ENCODE measurements at places on chromosomes 13 and 19. TPM values are rescaled to one million over a fixed set of nuclear protein-coding genes. Genes with fewer than 3 reads are reported as not detected.
A peak's percentile ranks its signal among the peaks of the same experiment; 100 is the strongest.

GRCh38 chr19:43779147-43779819 lies 1.5 kb downstream of the KCNN4 start:
- no peak for DNase-seq

- DNase-seq, result no peak
These were observed 84.4 kb upstream of the SPATA13 start for GRCh38 chr13:24076109-24076508.

GRCh38 chr13:110471833-110472162 lies 89.7 kb downstream of the RAB20 start:
- no peak for DNase-seq

Gene ZNF626
- 8.3 TPM for total RNA-seq

Gene ZNF665
- total RNA-seq, result 4.0 TPM

DNA sequence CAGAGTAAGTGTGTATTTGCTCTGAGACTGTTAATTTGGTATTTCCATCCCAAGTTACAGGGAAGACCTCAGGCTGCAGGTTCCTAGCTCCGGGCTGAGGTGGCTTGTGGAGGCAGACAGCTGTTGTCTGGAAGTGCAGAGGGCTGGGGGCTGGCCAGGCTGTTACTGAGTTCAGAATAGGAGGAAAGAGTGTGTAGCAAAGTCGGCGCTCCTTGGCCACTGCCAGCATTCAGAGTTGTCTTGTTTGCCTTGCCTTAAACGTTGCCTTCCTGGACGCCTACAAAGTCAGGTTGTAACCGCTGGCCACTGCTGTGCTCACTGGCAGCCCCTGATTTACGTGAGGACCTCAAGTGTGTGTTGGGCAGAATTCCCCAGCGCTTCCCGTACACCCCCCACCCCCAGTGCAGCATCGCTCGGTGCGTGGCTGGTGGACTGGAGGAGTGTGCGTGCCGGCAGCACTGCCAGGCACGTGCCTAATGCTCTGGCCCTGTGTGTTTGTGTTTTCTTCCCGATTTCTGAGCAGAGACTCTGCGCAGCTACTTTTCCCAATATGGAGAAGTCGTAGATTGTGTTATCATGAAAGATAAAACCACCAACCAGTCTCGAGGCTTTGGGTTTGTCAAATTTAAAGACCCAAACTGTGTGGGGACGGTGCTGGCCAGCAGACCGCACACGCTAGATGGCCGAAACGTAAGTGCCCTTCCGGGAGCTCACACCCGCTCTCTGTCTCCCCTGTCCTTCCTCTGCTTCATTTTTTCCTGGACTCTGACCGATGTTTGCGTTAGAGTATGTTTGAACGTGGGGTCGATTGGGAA lies 10.5 kb downstream of the DAZAP1 start:
- DNase-seq, result no peak

Gene ZNF382
- 13.8 TPM for total RNA-seq

Gene TEX101
- not detected for total RNA-seq

Gene ELAVL3
- not detected for total RNA-seq

DNA sequence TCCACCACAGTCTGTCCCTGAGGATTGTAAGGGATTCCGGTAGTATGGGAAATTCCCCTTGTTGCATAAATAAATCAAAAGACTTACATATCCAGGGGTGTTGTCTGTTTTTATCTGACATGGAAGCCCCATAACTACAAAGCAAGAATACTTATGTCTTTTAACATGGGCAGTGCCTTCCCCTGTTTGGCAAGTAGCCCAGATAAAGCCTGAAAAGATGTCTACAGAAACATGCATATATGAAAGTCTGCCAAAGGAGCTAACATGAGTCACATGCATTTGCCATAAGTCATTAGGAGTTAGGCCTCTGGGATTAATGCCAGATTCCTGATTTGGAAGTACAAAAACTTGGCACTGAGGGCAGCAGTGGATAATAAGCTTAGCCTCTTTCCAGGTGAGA lies 62.1 kb downstream of the ZNF737 start:
- DNase-seq, result no peak

GRCh38 chr19:46017095-46017429 lies 5.8 kb downstream of the PGLYRP1 start:
- DNase-seq, result no peak

Gene ZNF541
- total RNA-seq, result 0.35 TPM

DNA sequence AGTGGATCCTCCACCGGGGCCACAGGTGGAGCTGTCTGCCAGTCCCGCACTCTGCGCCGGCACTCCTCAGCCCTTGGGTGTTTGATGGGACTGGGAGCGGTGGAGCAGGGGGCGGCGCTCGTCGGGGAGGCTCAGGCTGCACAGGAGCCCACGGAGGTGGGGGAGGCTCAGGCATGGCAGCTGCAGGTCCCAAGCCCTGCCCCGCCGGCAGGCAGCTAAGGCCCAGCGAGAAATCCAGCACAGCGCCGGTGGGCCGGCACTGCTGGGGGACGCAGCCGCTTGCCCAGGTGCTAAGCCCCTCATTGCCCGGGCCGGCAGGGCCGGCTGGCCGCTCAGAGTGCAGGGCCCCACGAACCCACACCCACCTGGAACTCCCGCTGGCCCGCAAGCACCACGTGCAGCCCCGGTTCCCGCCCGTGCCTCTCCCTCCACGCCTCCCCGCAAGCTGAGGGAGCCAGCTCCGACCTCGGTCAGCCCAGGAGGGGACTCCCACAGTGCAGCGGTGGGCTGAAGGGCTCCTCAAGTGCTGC lies 286.4 kb downstream of the RBM26 start:
- no peak for DNase-seq

Gene ZNF540
- total RNA-seq, result 1.8 TPM

Gene LYPD3
- 0.73 TPM for total RNA-seq

GRCh38 chr13:45119469-45119990 lies 780 bp upstream of the GTF2F2 start:
- peak; percentile 65 for DNase-seq

DNA sequence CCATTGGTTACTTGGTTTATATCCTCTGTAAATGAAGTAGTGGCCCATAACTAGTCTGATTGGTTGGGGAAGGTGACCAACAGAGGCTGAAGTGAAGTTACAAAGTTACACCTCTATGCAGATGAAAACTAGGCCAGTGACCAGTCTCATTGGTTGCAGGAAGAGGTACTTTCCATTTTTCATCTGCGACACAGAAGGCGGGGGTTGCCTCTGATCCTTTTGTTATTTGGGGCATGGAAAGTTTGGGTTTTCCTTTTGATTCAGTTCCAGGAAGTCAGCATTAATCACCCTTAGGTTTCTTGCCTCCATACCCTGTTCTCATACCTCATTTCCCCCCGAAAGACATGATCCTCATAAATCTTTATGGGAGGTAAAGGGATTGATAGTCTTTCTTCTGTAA lies 20.2 kb downstream of the ZNF544 start:
- no peak for DNase-seq

- DNase-seq, result peak; percentile 20
These were observed 41.6 kb upstream of the ZNF730 start for GRCh38 chr19:23075031-23075733.

DNA sequence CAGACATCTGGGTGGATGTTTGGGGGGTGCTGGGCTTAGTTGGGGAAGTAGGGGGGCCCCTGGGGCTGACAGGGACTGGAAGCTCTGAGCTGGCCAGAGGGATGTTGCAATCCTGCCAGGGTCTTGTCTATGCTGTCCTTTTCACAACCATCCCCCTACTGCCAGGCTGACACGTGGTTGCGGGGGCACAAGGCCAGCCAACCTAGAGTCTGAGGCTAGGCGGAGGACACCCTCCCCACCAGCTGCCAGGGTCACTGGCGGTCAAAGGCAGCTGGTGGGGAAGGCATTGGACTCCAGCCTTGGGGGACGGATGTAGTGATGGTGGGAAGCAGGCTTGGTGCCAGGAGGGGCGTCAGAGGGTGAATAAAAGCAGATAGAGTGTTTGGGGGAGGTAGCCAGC lies 1.6 kb upstream of the APOC1 start:
- no peak for DNase-seq

Gene SMIM7
- total RNA-seq, result 58.4 TPM

- DNase-seq, result no peak
These were observed 929.0 kb downstream of the SLITRK6 start for GRCh38 chr13:84870190-84870589.

DNA sequence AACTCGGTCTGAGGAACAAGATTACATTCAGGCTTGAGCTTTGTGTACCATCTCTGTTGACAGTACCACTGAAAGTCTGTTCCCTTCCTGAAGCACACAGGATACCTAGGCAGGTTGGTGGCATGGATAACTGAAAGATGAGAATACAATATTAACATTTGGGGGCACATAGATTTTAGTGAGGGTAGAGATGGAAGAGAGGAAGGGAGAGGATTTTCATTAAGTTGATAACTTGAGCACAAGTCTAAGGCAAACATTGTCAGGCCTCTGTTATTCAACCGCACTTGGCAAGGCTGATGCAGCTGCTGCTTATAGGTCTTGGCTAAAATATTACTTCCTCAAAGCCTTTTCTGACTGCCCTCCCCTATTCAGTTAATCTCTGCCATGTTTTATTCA lies 10.9 kb downstream of the MIR17HG start:
- no peak for DNase-seq

- no peak for DNase-seq
These were observed 5.2 kb downstream of the CADM4 start for GRCh38 chr19:43634506-43634871.

DNA sequence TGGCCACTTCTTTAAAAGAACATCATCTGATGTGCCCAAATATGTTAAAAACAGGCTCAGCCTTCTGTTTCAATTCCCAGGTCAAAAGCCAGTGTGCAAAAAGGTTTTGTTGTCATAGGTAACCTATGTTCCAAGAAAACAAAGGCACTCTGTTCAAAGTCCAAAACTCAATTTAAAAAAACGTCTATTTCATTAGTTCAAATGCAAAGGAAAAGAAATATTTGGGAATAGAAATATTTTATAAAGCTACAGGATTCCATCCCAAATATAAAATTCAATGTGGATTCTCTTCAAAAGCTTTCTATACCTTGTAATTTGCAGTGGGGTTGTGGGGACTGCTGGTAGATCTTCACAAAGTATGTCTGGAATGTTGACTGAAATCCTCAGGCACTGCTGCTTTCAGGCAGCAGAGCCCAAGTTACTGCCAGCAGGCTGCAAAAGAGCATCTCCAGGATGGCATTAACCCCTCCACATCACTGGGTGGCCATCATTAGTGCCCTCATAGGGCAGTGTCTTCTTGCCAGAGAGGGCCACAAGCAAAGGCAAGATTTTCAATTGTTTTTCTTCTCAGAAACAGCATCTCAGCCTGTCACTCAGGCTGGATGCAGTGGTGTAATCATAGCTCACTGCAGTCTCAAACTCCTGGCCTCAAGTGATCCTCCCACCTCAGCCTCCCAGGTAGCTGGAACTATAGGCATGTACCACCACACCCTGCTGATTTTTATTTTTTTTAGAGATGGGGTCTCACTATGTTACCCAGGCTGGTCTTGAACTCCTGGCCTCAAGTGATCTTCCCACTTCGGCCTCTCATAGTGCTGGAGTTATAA lies 22.8 kb upstream of the STK24 start:
- DNase-seq, result no peak

Gene PROZ
- total RNA-seq, result 0.19 TPM

Gene ATP8B3
- total RNA-seq, result 28.8 TPM

Gene LSM14A
- total RNA-seq, result 141 TPM

DNA sequence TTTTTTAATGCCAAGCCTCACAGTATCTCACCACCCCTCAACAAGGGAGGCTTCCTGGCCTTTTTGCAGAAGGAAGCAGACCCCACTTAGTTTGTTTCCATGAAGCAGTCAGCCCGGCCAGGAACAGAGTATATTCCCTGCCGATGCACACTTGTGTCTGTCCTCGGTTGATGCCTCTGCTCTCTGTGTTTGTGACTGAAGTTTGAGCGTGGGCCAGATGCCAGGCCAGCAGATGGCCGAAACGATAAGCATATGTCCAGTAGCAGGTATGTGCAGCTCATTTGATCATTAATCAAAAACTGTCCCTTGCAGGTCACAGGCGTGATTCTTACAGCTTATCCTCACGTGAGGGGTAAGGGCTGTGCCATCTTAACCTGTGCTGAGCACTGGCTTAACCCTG lies 144.0 kb downstream of the IRS2 start:
- DNase-seq, result no peak

DNA sequence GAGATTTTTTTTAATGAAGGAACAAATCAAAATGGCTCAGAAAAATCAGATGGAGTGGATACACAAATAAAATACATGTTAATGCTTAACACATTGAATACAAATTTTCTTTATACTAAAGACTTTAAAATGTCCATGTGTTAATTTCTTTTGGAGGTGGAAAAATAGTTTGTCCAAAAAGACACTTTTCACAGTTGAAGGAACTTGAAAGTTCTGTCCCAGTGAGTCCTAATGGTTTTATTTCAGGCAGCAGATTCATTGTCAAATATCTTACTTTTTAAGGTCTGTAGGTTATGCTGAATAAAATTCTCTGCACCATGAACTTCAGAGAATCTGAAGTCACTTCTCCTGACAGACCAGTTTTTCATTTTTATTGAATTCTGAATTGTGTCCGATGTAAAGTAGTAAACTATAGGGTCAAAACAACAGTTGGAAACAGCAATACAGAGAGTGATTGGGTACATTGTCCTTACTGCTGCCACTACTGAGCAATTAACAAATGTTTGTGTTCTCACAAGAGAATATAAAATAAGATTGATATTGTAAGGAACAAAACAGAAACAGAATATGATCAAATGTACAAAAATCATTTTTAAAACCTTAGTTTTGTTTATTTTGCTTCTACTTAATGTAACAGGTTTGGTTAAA lies 1.6 kb downstream of the LPAR6 start:
- no peak for DNase-seq

DNA sequence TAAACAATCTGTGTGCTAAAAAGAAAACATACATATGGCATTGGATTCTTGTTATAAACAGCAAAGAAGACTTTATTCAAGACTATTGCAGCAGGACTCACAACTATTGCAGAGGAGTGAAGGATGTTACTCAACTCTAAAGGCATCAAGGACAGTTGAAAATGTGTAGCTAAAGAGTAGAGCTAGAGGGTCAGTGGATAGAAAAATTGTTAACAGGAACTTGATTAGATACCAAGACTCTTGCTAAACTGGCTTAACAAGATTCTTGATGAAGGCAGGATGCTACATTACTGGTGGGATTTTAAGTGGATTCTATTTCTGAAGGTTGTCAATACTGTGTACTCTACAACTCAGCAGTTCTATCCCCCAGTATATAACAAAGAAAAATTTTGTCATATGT lies 1183.3 kb downstream of the SLITRK1 start:
- no peak for DNase-seq

DNA sequence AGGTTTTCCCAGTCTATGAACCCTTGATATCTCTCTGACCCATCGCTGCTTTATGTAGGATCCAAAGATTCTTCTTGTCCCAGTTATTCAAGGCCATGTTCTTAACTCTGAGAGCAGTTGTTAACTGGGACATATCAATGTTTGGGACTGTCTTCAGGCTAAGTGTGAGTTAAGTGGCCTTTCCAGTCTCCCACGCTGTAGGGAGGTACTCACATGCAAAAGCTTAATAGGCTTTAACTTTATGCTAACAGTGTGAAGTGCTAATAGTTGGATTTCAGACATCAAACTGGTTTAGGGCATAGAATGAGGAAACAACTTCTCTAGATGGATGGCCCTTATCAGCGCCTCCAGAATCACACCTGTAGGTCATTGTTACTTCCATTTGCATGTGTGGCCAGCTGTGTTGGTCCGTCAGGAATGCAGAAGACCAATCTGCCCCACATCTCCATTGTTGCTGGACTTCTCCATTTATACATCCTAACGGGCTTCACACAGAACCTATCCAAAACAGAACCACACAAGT lies 104.7 kb upstream of the MBNL2 start:
- no peak for DNase-seq

Measured in activated CD4-positive, alpha-beta T cell treated with anti-CD3 and anti-CD28 coated beads, Interleukin-2, amount 10 ng/mL, durations not matched to agents 7 days and 5 days (primary cell).